ENCODE measurements at places on chromosomes 12 and 14. TPM values are rescaled to one million over a fixed set of nuclear protein-coding genes. Genes with fewer than 3 reads are reported as not detected.

DNA sequence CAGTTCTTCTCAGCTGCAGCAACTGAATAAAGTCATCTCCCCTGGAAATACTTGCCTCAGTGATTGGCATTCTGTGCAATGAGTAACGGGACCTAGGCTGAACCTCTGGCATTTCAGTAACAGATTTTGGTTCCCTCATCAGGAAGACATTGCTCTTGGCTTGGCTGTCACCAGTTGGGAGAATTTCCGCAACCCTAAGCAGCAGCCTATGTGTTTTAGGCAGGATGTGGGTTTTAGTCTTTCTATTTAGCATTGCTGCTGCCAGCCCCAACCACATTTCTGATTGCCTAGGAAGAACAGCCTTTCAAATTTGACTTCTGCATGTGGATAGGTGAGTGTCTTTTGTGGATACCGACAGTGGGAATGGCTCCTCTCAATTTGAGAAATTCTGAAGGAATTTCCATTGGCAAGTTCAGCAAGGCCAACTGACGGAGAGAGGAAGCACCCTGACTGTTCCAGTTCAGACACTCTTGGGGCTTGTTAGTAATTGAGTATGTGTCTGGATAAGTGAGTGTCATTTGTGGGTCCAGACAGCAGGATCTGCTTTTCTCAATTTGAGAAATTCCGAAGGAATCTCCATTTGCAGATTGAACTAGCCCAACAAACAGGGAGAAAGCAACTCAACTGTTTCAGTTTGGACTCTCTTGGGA is 19.0 kb upstream of the CLEC2A start:
- no peak for DNase-seq

DNA sequence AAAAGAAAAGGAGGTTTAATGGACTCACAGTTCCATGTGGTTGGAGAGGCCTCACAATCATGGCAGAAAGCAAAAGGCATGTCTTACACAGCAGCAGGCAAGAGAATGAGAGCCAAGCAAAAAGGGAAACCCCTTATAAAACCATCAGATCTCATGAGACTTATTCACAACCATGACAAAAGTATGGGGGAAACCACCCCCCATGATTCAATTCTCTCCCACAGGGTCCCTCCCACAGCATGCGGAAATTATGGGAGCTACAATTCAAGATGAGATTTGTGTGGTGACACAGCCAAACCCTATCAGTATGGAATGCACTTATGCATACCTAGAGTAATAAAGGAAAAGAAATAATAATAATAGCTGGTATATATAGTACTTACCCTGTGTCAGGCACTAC is 4.5 kb upstream of the GLIPR1 start:
- no peak for DNase-seq

- no peak for DNase-seq
Observed at GRCh38 chr14:38143170-38143569, 64.5 kb upstream of the SSTR1 start.

GRCh38 chr14:58836303-58836974 is 198.7 kb downstream of the DACT1 start:
- no peak for DNase-seq

DNA sequence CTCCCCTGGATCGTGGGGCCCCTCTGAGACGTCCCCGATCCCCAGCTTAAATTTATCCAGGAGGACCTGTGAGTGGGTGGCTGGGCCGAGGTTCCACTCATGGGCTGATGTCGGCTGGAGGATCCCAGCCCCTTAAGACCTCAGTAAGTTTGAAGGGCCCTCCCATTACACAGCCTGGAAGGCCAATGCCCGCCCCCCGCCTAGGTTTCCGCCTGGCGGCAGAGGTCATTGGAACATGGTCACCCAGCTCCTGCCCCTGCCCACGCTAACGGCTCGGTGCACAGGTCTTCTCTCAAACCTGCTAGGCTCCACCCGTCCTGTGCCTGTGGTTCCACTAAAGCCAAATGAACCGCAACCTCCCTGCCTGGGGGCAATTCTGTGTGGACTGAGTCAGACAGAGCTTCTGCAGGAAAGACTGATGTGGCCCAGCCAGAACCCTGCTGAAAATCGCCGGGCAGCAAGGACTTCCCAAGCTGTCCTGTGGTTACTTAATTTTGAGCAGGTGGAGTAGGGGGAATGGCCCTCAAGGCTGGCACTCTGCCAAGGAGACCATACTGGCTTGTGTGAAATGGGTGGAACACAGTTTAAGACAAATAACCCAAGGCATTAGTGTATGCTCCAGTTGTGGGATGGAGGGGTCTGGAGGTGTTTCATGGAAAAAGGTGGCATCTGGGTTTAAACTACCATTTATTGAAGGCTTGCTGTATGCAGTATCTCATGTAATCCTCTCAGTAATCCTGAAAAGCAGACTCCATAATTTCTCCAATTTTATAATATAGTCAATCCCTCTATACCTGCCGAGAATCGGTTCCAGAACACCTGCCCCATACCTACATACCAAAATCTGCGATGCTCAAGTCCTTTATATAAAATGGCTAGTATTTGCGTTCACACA is 903 bp upstream of the NT5DC3 start:
- DNase-seq = peak; percentile 32

DNA sequence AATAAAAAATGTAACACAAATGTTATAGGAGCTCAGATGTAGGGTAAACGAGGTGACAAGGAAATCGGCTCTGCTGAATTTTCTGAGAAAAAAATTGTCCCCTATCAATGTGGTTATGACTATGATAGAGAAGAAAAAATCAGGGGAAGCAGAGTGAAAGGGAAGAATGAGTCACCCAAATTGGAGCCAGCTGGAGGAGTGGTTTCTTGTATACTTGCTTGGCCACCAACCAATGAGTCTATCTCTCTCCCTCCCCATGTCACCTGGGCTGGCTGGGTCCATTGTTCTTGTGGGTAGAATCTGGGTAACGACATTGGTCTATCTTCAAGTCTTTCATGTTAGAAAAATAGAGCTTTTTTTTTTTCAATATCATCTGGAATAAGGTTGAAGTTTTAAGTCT is 196.6 kb upstream of the FLRT2 start:
- no peak for DNase-seq

- no peak for DNase-seq
Observed at GRCh38 chr14:23151342-23151741, 32.1 kb downstream of the SLC7A8 start.

- DNase-seq = no peak
Observed at GRCh38 chr12:75011120-75011519, 198.5 kb downstream of the KCNC2 start.

- DNase-seq = no peak
Observed at GRCh38 chr12:8677362-8677761, 14.7 kb upstream of the MFAP5 start.

DNA sequence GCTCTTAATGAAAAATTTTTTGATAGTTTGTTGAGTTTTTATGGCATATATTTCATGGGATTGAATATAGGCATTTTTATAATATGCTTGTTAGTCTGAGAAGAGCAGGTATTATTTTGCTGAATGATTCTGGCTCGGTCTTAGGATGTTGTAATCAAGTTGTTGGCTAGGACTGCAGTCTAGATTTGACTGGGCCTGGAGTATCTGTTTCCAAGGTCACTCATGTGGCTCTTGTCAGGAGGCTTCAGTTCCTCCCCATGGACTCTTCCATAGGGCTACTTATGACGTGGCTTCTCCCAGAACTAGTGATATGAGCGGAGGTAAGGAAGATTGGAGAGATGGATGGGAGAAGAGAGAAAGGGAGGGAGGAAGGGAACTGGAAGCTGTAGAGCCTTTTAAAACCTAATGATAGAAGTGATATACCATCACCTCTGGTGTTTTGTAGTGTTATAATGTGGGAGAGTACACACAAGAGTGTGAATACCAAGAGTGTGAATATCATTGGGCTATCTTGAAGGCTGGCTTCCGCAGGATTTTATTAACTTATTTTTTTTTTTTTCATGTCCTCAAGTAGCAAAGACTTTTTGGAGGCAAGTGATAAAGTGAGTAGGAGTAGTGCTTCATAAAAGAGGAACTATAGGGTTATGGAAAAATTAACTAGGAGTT is 4.4 kb downstream of the MNAT1 start:
- no peak for DNase-seq

DNA sequence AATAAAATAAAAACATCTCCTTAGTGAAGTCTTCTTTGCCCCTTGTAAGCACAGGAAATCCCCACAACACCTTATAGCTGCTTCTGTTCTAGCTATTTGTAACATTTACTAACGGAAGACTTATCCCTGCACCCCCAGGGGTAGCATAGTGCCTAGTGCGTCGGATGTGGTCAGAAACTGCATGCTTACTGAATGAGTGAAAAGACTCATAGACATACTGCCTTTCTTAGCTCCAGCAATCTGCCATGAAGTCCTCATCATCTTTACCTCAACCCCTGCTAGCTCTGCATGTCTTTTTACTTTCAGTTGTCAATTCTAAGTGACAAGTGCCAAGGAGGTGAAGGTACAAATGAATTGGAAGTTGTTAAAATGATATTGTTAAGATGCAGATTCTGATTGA is 12.9 kb downstream of the RIOX1 start:
- DNase-seq = no peak

- DNase-seq = no peak
Observed at GRCh38 chr12:40063414-40063813, 42.5 kb downstream of the SLC2A13 start.

DNA sequence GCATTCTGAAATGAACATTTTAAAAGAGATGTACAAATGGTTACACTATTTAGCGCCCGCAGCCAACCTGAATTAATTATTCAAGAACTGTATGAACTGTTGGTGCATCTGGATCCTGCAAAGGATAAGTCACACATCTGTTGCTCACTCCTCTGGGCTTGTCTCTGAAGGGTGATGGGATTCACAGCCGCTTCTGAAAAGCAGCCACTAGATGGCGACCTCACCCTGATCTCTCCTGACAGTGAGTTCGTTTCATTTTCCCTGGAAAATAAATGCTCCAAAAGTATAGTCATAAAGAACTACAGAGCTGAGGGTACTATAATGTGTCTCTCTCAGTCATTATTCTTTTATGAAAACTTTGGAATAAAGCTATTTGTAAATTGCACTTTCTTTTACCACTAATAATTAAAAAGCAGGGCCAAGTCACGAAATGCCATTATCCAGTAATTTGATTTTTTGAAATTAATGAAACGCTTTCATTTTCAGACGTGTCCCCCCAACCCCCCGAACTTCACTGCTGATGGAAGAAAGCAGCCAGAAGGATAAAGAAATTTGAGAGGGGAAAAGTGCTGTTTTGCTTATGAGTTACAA is 789.6 kb downstream of the NRXN3 start:
- peak; percentile 90 for DNase-seq

GRCh38 chr14:32491416-32492016 is 162.4 kb downstream of the AKAP6 start:
- DNase-seq = peak; percentile 66

DNA sequence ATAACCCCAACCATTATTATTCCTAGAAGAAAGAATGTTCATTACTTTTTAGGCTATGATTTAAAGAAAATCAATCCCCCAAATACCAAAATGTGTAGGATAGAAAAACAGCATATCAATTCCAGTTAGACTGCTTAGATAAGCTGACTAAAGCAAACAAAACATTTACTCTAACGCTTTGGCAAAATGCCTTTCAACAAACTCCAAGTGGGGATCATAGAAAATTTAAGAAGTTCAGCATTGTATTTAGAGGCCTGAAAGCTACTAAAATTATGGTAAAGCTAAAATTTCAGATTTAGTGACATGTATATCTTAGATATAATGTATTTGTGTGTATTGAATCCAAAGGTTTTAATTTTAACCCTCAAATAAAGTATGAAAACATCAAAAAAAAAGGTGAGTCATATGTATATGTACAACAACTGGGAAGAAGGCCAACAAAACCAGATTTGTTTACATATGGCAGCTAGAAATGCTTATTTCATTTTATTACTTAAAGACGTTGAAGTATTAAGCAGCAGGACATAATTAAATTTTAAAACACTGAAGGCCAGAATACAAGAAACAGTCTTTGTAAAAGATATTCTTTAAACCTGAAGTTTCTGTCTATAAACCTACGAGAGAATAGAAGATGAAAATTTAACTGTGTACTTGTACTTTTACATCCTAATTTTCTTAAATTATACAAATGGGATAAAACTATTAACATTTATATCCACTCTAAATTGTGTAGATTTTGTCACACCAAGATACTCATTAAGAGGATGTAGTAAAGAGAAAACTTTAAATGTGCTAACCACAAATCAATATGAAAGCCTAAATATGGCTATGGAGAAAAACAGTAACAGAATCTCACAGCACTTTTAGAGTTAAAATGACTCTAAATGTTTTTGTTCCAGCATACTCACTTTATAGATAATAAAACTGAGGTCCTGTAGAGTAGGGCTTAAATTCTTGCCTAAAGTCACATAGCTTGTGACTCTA is 71.4 kb downstream of the SLC41A2 start:
- peak; percentile 51 for DNase-seq

DNA sequence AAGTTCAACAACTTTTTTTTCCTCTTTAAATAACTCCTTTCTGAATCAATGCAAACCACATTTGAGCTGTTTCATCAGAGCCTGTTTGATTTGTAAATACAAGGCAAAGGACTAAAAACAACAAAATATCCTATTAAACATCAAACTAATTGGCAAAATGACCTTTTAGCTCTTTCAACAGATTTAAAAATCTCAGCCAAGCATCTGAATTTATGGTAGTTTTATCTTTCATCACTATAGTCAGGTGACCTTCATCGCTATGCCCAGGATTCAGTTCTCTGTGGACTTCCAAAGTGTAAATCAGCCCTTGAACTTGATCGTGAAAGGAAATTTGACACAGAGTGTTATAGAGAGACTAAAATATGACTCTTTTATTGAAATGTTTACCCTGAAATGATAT is 1554.5 kb upstream of the FLRT2 start:
- no peak for DNase-seq

GRCh38 chr14:69693145-69693544 is 73.8 kb upstream of the SRSF5 start:
- no peak for DNase-seq

GRCh38 chr12:4871514-4871913 is 38.2 kb upstream of the KCNA1 start:
- no peak for DNase-seq

- no peak for DNase-seq
Observed at GRCh38 chr12:91566328-91567099, 383.9 kb upstream of the DCN start.

- peak; percentile 8 for DNase-seq
Observed at GRCh38 chr12:5944688-5945070, 380 bp downstream of the ANO2 start.

EIF2S3B gene
- 3.9 TPM for total RNA-seq

TC2N gene
- total RNA-seq = 7.7 TPM

ALX1 gene
- 4.6 TPM for total RNA-seq

CIDEB gene
- total RNA-seq = 4.8 TPM

RAPGEF3 gene
- total RNA-seq = 6.0 TPM

IL31 gene
- not detected for total RNA-seq

CCDC177 gene
- total RNA-seq = 0.72 TPM

TPPP2 gene
- not detected for total RNA-seq
